Regular cardiac myocyte (primary cell): ENCODE measurements at places on chromosomes 6 and 20. TPM values are rescaled to one million over a fixed set of nuclear protein-coding genes. Genes with fewer than 3 reads are reported as not detected.

OLIG3 gene
- total RNA-seq: not detected in 2 replicates

RALY gene
- total RNA-seq: 45.9 and 69.6 TPM in 2 replicates

RFX6 gene
- total RNA-seq: not detected in 2 replicates

ZNF165 gene
- total RNA-seq: 0.38 and 0.56 TPM in 2 replicates

IPCEF1 gene
- under 0.01 TPM in 1 of 2 replicates, not detected in the other for total RNA-seq

TBX18 gene
- total RNA-seq: 37.5 and 49.8 TPM in 2 replicates

POPDC3 gene
- total RNA-seq: 5.8 and 11.3 TPM in 2 replicates

ADISSP gene
- 11.3 and 30.1 TPM in 2 replicates for total RNA-seq
